ENCODE measurements at places on chromosomes 13 and 19.

DNA sequence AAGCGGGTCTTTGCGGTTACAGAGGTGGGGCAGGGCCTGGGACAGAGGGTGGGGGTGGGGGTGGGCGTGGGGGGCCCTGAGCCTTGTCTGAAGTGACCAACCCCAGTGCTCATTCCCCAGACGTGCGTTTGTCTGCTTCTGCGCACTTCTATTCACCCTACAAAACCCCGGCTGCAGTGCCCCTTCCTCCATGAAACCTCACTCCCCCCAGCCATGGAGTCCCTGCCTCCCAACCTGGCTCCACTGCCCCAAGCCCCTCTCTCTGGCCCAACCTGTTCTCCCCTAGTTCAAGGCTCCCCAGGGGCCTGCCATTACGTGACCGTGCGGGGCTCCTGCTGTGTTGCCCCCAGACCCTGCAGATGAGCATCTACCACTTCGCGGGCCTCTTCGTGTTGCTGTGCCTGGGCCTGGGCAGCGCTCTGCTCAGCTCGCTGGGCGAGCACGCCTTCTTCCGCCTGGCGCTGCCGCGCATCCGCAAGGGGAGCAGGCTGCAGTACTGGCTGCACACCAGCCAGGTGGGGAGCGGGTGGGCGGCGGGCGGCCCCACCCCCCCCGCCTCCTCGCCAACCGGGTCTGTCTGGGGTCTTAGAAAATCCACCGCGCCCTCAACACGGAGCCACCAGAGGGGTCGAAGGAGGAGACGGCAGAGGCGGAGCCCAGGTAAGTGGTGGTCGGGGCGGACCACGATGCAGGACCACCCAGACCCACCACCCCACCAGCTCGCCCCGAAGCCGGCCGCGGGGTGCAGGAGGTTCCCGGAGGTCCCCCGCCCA is 8.2 kb downstream of the GRIN3B start:
- no peak for DNase-seq

DNA sequence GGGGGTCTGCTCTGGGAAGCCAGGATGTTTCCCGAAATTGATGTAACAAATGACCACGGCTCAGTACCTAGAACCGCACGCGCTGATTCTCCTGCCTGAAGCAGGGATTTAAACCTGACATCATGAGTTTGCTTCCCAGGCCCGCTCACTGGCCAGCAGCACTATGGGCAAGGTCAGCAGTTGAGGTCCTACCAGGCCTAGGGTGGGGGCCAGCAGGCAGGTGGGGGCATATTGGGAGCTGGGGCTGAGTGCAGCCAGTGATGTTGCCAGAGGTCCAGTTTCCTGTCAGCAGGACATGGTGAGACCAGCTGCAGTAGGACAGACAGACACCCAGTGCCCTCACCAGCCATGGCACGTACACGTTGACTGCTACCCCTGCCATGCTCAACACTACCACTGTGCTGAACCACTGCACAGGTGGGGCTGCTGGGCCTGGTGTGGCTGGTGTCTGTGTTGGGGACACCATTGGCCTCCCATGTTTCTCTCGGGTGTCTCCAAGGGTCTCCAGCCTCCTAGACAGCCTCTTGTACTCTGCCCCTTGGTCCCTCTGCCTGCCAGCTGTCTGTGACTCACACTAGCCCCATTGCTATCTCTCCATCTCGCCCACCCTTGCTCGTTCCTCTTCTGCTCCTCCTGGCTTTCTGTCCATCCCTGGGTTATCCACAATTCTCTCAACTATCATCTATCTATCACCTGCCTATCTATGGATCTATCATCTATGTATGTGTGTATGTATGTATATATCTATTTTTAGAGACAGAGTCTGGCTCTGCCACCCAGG is 1.1 kb upstream of the C19orf85 start:
- DNase-seq, result no peak

DNA sequence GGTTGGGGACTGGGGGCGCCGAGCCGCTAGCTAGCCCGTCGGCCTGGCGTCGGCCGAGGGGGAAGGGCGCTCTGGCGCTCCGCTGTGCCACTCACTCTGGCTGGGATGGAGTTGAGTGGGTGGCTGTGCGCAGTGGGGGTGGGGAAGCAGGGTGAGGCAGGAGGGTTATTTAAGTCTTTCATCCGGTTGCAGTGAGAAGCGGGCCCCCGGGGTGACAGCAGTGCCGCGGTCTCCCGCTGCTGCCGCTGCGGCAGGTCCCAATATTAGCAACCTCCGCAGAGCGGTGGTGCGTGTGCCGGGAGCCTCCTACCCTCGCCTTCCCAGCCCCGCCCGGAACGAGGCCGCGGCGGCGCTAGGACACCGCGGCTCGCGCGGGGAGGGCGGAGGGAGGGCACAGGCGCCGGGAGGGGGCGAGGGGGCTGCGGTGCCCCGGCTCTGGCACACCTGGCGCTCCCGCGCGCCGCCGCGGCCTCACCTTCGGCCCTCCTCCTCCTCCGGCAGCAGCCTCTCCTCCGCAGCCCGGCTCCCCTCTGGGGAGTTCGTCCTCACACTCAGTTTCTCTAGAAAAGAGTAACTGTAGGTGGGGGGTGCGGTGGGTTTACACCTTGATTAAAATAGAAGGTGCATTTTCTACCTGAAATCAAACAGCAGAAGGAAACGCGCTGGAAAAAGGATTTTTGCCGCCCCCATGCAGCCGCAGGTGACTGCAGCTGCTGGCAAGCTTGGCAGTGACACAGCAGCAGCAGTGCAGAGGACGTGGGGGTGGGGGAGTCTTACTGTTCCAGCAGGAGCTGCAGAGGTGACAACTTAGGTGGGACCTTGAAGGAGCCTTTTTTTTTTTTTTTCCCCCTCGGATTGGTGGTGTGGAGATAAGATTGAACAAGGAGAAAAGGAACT is 4.5 kb downstream of the FGF9 start:
- DNase-seq, result peak; percentile 61

DNA sequence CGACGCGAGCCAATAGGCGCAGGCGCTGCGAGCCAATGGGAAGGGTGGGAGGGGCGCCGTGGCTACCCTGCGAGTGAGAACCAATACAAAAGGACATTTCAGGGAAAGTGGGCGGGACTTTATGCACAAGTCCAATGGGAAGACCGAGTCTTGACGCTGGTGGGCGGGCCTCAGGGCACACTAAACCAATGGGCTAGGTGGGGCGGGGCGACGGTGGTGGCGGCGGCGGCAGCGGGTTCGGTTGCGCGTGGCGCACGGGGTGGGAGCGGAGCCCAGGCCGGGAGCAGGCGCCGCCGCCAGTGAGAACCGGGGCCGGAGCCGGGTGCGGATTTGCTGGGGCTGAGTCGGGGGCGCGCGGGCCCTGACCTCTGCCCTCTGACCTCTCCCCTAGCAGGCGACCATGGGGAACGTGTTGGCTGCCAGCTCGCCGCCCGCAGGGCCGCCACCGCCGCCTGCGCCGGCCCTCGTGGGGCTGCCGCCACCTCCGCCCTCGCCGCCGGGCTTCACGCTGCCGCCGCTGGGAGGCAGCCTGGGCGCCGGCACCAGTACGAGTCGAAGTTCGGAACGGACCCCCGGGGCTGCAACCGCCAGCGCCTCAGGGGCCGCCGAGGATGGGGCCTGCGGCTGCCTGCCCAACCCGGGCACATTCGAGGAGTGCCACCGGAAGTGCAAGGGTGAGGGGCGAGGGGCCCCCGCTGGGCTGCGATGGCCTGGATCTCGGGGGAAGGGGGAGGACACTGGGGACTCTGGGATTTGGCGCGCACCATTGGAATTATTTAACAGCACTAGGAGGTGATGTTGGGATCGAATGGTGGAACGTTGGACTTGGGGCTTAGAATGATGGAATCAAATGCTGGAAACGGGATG is at the start of gene TOMM40:
TSS of gene TOMM40 (plus strand) at position 239 of the 867 bp plus-strand sequence. CDS start at position 401, 162 bp downstream.
- DNase-seq, result peak; percentile 81
